Right atrium auricular region (tissue), 2 donors: ENCODE measurements at places on chromosomes 11 and 22. TPM values are rescaled to one million over a fixed set of nuclear protein-coding genes. Genes with fewer than 3 reads are reported as not detected.

- DNase-seq, result no peak
Observed at GRCh38 chr11:68372625-68373024, 60.2 kb downstream of the LRP5 start.

GRCh38 chr11:87425943-87426342 is 388.2 kb downstream of the TMEM135 start:
- no peak for DNase-seq

DNA sequence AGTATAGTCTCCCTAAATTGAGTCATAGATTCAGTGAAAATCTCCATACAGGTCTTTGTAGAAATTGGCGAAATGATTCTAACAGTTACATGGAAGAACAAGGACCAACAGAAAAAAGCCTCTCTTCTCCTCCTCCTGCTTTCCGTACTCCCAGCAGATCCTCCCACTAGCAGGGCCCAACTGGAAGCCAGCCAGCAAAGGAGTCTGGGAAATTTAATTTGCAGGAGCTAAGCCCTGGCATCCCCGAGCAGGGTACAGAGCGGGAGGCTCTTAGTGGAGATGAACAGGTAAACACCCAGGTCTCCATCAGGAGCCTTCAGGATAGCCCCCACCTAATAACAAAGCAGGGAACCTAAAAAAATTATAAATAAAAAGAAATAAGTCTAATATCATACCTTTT is 1473.8 kb downstream of the TBC1D22A start:
- no peak for DNase-seq

- DNase-seq, result peak; percentile 18
Observed at GRCh38 chr22:32998373-32998772, 59.8 kb downstream of the SYN3 start.

The GLB1L2 gene
- 2.4 TPM for total RNA-seq

The HSCB gene
- total RNA-seq, result 12.6 TPM
